Pulmonary artery endothelial cell (primary cell): ENCODE measurements at places on chromosomes 7 and 10.
A peak's percentile ranks its signal among the peaks of the same experiment; 100 is the strongest.

GRCh38 chr7:42746214-42746613 lies 165.7 kb downstream of the C7orf25 start:
- no peak for DNase-seq

- DNase-seq = peak; percentile 49
Observed at GRCh38 chr7:132580717-132581285, 4.5 kb upstream of the PLXNA4 start.

GRCh38 chr7:128322040-128322643 lies 21.6 kb downstream of the RBM28 start:
- DNase-seq = no peak

DNA sequence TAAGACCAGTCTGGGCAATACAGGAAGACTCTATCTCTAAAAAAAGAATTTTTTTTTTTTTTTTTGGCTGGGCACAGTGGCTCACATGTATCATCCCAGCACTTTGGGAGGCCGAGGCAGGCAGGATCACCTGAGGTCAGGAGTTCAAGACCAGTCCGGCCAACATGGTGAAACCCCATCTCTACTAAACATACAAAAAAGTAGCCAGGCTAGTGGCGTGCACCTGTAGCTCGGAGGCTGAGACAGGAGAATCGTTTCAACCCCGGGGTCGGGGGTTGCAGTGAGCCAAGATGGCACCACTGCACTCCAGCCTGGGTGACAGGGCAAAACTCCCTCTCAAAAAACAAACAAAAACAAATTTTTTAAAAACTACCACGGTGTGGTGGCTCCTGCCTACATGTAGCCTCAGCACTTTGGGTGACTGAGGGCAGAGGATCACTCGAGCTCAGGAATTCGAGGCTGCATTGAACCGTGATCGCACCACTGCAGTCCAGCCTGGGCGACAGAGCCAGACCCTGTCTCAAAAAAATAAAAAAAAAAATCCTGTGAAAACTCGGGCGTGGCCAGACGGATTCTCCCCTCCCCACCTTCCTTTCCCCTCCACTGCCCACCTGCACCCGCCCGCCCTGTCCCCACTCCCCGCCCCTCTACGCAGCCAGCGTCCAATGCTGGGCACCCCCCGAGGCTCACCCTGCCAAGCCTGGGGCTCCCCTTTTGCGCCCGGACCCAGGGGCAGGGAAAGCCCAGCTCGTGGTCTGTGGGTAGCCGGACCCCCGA lies 745 bp upstream of the ORAI2 start:
- DNase-seq = no peak

DNA sequence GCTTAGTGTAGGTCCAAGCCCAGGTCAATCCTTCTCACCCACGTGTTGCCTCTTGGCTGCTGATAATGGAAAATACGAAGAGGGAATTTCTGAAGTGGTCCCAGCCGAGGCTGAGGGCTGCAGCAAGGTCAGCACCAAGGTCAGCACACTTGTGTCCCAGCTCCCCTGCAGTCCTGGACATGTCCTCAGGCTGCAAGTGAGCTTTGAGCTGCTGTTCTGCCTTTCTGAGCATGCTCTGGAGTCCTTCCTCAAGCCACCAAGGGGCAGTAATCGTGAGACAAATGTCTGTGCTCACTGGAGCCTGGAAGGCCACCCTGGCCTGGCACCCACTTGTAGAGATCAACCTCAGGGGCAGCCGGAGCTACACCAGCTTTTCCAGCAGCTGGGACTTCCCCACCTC lies 28.3 kb downstream of the DRGX start:
- DNase-seq = no peak

- no peak for DNase-seq
Observed at GRCh38 chr7:24926623-24927524, 53.1 kb downstream of the OSBPL3 start.
